CD8-positive, alpha-beta T cell (primary cell): ENCODE measurements at places on chromosomes 4 and X.

GRCh38 chr4:4506961-4507360 lies 34.9 kb downstream of the STX18 start:
- no peak for DNase-seq

- DNase-seq, result no peak
Observed at GRCh38 chrX:69543572-69543971, 39.4 kb downstream of the NALF2 start.

DNA sequence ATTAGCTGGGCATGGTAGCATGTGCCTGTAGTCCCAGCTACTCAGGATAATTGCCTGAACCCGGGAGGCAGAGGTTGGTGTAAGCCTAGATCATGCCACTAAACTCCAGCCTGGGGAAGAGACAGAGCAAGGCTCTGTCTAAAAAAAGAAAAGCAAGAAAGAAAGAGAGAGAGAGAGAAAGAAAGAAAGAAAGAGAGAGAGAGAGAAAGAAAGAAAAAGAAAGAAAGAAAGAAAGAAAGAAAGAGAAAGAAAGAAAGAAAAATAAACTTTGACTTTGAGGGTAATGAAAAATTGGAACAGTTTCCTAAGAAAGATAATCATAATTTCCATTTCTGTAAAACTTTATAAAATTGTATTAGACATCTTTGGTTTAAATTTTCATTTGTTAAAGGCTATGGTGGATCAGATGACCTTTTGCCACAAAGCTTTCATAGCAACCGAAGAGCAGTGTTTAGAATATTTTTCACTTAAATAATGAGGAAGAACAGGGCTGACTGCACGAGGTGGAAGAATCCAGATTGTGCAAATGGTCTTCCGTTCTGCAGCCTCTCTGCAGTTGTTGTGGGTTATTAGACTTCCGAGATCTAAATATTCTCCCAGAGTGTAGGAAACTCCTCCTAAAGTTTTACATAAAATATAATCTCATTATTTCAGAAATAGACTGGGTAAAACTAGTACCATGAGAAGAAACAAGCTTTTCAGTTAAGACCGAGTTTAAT lies 55.9 kb downstream of the RBM47 start:
- no peak for DNase-seq

- DNase-seq, result no peak
Observed at GRCh38 chr4:87416965-87417364, 5.4 kb upstream of the NUDT9 start.

DNA sequence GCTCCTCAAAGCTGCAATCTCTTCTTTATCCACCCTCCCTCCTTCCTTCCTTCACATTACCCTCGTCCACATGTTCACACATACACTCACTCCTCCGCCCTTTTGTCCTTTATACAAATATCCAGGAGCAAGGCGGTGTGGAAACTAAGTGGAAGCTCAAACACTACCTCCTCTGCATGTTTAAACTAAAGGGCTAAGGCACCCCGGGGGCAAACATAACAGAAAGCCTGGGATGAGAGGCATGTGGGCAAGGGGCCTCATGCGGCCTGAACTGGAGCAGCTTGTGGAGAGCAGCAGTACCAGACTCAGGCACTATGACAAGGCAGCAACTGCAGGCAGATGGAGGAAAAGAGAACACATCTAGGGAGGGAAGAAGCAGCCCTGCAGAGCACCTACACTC lies 9.5 kb downstream of the MAB21L2 start:
- DNase-seq, result no peak
